ENCODE measurements at places on chromosomes 4 and X. TPM values are rescaled to one million over a fixed set of nuclear protein-coding genes. Genes with fewer than 3 reads are reported as not detected.

DNA sequence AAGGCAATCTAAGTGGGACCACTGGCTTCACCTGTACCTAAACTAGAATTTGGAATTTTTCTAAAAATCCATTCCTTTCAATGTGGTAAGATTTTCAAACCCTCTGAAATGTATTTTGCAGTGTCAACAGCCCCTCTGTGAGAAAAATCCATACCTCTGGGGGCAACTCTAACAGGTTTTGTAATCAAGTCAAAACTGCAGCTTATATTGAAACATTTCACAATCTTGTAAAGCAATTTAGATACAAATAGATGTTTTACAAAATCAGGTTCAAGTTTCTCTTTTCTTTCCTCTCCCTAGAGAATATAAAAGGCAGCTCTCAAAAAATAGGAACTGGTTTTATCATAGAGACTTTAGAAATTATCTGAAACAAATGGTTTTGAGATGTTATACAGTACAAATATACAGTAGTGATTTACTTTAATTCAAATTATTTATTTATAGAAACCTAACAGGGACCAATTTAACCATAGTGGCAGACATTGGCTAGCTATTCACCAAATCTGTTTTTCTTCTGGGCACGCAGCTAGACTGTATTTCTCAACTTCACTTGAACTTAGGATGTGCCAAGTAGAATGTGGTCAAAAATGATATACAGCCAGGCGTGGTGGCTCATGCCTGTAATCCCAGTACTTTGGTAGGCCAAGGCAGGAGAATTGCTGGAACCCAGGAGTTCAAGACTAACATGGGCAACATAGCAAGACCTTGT lies 36.3 kb upstream of the SPINK2 start:
- no peak for DNase-seq

DNA sequence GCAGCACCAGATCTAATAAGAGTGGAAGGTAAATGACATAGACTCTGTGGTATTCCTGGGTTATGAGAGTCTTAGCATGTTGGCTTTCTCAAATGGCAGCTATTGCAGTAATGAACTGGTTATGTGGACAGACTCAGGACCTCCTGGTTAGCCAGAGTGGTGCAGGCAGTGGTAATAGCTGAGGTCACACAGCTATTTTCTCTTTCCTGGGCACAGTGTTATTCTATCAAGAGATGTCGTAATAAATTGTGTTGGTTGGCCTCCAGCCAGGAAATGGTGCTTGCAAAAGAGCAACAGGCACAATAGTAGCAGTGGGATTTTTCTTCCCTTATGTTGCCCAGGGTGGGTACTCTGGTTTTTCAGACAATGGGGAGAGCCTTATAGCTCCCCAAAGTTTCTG lies 279.2 kb upstream of the FGF16 start:
- DNase-seq = no peak

Gene MAGEB4
- not detected for total RNA-seq

Gene FRMPD4
- not detected for total RNA-seq

DNA sequence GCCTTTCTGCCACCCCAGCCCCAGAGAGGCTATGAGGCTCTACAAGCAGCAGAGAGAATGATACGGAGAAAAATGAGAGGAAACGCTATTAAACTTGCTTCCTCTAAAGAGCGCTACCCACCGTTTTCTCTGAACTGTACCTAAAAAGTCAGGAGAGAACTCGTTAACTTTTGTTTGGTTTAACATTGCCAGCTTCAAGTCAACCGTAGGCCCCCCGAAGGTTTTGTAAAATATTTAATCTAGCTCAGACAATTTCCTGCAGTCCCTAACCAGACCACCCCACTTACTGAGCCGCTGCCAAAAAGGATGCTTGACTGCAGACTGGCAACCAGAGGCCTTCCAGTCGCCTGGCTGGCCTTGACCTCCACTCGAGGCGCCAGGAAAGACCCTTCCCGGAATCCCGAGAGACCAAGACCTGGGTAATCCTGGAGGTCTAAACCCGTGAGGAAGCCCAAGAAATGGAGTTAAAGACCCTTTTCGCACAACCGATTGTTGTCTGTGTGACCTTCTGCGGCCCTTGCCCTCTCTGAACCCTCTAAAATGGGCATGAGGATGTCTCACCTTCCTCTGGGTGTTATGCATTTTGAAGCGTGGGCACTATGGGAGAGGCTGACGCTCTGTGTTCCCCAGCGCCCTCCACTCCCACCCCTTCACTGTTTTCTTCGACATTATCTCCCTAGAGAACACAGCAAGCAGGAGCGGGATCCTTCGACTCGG lies 86.3 kb downstream of the BCOR start:
- no peak for DNase-seq

DNA sequence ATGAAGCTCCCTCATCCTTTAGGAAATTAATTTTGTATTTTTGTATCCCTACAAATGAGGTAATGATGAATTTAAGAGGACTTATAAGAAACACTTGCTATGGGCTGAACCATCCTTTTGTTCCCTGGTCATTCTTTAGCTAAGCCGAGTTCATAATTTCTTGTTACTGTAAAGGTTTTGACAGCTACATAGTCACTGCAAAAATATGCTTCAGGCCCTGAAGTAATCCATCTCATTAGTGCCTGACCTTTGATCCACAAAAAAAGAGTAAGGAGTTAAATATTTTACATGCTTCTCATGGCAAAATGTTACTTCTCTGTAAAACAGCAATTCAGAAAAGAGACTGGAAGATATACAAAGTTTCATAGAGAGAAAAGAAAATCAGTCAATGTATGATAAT lies 290.6 kb upstream of the SLIT2 start:
- no peak for DNase-seq

DNA sequence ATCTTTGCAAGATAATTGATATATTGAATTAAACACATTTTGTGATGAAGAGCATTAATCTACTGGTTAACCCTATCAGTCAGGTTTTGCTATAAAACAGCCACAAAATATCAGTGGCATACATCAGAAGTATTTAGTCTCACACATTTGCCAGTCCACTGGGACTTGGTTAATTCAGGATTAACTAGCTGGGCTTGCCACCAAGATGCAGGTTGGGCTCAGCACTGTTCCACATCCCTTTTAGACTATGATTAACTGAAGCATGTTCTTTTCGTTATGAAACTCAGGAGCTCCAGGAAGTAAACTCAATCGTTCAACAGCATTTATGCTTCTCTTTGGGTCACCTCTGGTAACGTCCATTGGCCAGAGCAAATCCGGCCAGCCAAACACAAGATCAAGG lies 538.1 kb upstream of the HS3ST1 start:
- no peak for DNase-seq

Gene SH2D1A
- 0.53 TPM for total RNA-seq

- no peak for DNase-seq
These were observed 904.9 kb upstream of the AGA start for GRCh38 chr4:178347111-178347510.

DNA sequence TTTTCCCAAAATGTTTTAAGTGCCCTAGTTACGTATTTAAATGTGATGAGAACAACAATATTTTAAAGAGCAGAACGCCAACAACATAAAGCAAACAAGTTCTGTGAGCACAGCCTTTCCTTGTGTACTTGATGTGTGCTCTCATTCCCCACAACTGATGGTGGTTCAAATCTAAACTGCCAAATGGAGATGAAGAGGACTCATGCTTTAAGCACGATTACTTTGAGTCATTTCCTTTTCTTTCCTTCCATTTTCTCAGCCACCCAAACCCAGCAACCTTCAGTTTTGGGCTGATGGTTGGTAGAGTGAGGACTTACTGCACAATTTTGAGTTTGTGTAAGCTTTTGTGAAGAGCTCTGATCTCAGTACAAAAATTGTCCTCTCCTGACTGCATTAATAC lies 1.7 kb downstream of the NSD2 start:
- no peak for DNase-seq

DNA sequence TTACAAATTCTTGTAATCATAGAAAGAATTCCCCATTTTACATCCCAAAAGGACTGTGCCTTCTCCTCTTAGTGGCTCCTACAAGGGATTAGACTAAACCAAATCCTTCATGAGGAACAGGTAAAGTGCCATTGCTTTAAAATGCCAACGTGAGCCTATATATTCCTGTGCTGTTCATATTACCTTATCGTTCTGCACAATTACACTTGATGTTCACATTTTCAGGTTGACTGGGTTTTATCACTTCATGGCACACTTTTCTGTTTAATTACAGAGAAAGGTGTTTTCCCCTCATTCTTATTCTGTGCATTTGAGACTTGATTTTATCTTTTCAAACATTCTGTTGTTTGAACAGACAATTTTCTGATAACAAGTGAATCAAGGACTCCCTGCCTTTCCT lies 645.6 kb upstream of the FTHL17 start:
- DNase-seq = no peak

DNA sequence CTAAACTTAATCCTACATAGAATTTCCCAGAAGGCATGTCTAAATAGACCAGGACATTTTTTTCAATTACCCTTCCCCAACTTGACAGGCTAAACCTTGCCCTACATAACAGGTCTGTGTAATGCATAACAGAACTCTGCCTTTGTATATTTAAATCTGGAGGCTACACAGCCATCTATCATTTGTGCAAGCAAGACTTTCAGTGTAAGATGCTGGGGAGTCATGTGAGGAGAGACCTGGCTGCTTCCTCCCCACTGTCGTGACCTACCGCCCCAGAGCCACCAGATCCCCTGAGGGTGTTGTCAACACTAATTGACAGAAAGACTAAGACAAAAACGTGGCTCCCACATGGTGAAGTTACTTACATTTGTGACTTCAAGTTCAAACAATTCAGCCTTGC lies 342.2 kb downstream of the PPARGC1A start:
- DNase-seq = no peak

Measured in esophagus squamous epithelium (tissue), 5 donors.